ENCODE measurements at places on chromosomes 2 and 18.

- DNase-seq: no peak
Measured at GRCh38 chr2:198518935-198519334, 714.5 kb downstream of the PLCL1 start.

DNA sequence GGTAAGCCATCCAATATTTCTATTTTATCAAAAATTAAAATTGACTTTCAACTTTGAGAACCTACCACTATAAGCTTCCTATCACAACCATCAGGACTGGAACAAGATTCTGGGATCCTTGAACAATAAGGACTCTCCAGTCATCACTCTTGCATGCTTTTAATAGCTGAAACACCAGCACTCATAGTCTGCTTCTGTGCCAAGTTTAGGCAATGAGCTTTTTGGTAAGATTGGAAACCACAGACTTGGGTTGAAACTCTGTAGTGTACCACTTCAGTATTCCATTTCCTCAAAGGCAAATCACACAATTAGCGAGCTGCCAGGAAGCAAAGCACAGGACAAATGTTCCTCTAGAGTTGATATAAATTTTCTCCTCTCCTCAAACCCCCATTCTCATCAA, 1065.8 kb upstream of the SLC39A10 start:
- no peak for DNase-seq

DNA sequence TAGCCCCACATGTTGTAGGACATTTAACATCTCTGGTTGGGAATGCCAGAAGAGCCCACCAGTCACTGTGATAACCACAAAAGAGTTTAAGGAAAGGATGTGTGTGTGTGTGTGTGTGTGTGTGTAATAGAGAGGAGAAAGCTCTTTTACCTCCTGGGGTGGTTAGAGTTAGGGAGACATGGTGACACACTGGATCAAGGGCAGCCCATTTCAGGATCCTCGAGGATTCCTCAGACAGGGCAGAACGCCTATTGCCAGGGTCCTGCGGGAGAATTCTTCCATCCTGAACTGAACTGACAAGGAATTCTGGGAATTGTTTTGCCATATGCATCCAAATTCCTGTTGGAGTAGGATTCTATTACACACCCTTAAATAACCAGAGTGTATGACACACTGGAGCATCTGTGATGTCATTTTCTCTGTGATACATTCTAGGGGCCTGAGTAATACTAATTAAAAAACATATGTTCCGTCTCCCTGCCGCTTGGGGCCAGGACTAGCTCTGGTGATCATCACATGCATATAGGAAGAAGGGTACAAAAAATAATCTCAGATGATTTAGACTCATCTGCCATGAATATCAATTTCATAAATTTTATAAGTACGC, 156.4 kb upstream of the MMADHC start:
- DNase-seq: no peak

GRCh38 chr2:8522687-8523086, 159.2 kb upstream of the ID2 start:
- no peak for DNase-seq

DNA sequence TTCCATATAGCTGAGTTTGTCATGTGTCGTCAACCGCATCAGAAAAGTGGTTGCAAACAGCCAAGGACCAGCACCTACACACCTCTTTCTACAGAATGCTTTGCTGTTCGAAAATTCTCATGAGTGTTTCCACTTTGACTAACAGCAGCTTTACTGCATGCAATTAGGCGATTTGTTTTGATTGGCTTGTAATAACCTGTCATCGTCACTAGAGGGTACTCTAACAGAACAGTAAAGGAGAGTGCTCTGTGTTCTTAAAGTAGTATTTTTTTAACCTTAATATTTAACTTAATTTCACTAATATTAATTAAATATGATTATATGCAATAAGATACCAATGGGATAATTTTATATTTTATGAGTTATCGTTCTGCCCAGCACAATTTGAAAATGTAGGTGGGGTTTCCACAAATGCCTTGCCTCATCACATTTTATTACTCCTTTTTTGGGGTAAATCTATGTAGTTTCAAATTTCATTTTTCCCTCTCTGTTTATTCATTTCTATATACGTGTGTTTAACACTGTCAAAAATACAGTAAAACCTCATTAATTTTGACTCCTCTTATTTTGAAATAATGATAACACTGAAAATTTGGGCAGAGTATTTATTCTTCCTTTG, 502.2 kb downstream of the NRXN1 start:
- DNase-seq: peak; percentile 43

DNA sequence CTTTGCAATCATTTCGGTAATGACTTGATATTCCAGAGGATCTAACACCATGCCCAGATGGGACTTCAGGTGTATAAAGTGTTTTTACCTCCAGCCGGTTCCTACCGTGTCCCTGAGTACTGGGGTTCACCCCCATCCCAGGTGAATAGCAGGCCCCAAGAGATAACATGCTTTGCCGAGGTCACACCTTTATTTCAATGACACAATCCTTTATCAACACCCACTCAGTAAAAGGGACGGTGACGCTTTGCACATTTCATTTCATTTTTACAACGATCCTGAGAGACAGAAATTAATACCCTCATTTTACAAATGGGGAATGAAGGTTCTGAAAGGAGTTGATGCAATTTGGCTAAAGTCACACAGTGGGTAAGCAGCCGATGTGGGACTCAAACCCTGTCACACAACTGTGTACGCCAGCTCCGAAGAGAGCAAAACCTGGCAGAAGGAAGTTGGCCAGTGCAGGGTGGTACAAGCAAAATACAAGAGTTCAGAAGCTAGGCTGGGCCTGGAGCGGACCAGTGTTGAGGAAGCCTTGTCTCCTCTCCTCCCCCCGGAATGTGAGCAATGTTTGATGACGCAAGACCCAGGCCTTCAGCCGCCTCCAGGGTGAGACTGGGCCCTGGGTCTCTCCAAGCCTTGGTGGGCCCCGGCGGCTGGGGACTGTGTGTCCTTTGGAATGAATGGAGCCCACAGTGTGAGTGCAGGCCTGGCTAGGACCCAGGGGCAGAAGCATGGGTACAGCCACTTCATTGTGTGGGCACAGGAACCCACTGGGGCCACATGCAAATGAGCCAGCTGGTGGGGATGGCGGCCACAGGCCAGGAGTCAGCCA, 139.6 kb upstream of the MYCN start:
- DNase-seq: no peak

- no peak for DNase-seq
Measured at GRCh38 chr18:63192126-63192884, 127.3 kb downstream of the BCL2 start.

- DNase-seq: no peak
Measured at GRCh38 chr2:149782572-149782971, 195.0 kb upstream of the MMADHC start.

- no peak for DNase-seq
Measured at GRCh38 chr18:79600596-79600995, 79.0 kb upstream of the CTDP1 start.

DNA sequence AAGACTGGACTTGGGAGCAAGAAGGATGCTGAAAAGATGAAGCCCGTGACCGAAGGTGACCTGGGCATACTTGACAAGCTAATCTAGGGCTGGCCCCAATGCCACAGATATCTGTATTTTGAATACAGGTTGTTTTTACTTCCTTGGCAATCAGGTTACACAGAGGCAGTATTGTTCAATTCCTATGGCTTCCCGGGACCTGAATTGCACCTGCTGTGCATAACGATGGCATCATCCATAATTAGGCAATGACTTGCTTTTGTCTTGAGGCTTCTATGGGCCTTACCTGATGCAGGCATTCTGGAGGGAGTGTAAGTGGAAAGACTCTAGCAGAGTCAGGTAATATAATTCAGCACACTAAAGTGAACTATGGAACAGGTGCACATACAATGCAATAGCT, 60.6 kb upstream of the CUL3 start:
- DNase-seq: no peak

DNA sequence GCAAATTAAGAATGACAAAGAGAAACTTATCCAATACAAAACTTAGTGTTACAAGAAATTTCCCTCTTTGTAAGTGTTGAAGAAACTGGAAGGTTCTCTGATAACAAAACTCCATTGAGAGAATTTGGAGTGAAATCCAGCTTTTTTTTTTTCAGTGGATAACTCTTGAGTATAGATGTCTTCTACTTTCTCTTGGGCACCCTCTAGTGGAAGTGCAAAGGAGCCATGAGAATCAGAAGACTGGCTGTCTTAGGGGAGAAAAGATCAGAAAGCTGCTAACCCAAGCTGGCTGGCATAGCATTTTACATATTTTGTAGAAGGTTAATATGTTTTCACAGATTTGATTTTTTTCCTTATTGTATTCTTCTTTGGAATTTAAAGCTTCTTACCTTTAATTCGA, 138.8 kb upstream of the SATB2 start:
- no peak for DNase-seq

DNA sequence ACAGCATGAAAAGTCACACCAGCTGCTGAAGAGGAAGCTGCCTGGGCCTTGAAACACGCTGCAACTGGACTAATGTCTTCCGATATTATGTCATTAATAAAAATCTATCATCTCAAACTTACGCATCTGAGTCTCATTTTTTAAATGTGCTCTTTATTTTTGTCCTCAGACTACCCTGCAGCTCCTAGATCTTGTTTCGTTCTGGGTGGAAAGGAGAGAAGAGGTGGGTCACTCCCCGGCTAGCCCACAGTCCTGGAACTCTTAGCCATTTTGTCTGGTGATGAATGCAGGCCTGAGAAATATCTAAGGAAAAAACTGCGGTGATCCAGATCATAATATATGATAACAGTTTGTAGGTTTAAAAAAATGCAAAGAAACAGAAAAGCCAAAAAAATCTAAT, 73.3 kb downstream of the TXNL1 start:
- no peak for DNase-seq

GRCh38 chr2:60884800-60885199, 3.4 kb downstream of the REL start:
- DNase-seq: no peak

Data from renal pelvis (tissue), 12 donors.